ENCODE measurements at places on chromosomes 1 and 21. TPM values are rescaled to one million over a fixed set of nuclear protein-coding genes. Genes with fewer than 3 reads are reported as not detected.
A peak's percentile ranks its signal among the peaks of the same experiment; 100 is the strongest.

PRAMEF10 gene
- total RNA-seq: not detected

DNA sequence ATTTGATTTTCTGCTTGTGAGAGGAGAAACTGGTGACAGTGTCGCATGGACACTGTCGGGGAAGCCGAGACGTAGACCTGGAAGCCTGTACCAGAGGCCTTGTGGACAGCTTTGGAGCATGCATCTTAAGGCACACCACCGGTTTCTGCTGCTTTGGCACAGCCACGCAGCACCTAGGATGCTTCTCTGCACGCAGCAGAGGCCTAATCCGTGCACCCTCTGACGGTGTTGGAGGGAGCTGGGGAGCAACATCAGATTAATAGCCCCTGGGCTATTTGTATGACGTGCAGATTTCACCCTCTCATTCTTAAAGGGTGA lies 30.3 kb downstream of the TEX35 start:
- DNase-seq: no peak

LRRC38 gene
- total RNA-seq: 0.09 TPM

DNA sequence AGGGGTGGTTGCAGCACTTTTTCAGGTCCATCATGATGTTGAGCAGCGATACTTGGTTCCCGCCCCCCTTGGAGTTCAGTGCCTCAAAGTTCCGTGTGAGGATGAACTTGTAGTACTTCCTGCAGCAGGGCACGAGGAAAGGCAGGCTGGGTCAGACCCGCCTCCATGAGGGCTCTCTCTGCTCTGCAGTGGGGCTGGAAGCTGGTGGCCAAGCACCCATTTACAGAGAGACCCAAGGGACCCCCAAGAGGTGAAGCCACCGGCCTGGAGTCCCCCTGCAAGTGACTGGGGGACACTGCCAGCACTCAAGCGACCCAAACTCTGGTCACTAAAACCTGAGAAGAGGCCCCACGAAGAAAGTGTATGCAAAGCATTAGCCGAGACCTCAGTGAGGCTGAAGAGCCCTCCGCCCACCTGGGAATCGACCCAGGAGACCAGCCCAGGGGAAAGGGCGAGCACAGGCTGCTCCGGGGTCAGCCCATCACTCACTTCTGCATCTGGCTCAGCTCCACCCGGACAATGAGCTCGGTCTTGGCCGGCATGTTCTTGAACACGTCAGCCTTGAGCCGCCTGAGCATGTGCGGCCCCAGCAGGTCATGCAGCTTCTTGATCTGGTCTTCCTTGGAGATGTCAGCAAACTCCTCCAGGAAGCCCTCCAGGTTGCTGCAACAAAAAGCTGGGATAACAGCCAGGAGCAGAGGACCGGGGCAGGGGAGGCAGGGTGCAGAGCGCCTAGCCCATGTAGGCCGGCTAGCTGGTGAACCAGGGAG lies 45.2 kb downstream of the CHD5 start:
- DNase-seq: no peak

DARS2 gene
- 13.2 TPM for total RNA-seq

TESK2 gene
- 1.4 TPM for total RNA-seq

FCER1G gene
- total RNA-seq: 35.9 TPM

DNA sequence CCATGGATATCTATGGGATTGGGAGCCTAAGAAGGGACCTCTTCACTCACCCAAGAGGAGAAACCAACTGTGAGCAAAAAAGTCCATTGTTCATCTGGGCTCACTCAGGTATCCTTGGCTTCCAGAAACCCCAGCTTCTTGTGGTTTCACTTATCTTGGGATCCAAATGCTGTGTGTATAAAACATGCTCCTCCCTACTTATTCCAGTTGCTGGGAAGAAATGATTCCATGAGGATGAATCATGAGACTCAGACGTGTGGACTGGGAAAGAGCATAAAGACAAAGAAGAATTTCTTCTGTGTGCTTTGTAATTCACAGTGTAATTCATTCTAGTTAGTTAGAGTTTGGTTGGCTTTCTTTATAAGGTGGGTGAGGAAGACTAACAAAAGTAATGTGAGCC lies 283.7 kb downstream of the ZNF648 start:
- DNase-seq: no peak

PTP4A2 gene
- total RNA-seq: 449 TPM

GCSAML gene
- total RNA-seq: 0.59 TPM

- peak; percentile 71 for DNase-seq
Observed at GRCh38 chr1:96722161-96722922, 758 bp downstream of the PTBP2 start.

GRCh38 chr1:9292361-9293240 lies at the start of gene SPSB1:
TSS of gene SPSB1 (plus strand) at chr1:9292894. CDS start at chr1:9355892, 62,998 bp downstream.
- peak; percentile 76 for DNase-seq

FAM131C gene
- total RNA-seq: 3.2 TPM

DNA sequence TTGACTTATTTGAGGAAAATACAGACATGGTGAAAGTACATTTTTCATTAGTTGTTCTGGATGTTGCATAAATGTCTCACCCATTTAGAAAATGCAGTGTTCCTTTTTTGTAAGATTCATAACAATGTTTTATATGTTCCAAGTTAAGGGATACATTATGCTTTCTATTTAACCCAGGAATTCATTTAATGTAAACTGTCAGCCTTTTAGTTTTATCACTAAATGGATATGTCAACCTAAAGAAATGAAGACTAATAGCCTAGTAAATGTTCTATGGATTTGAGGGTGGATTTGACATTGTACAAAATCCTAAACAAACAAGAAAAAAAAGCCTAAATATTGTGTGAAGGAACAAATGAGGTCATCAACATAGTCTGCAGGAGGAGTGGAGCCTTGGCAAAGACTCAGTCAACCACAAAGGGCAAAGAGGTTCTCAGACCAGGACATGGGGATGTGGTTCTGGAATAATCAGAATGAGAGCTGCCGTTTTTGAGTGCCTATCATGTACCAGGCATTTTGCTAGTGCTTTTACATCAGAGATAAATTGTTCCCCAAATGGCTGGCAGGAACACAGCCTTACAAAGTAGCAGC lies 8.8 kb upstream of the INSL5 start:
- DNase-seq: no peak
